Globus pallidus (tissue), 1 donor: ENCODE measurements at places on chromosomes 2 and 18.

DNA sequence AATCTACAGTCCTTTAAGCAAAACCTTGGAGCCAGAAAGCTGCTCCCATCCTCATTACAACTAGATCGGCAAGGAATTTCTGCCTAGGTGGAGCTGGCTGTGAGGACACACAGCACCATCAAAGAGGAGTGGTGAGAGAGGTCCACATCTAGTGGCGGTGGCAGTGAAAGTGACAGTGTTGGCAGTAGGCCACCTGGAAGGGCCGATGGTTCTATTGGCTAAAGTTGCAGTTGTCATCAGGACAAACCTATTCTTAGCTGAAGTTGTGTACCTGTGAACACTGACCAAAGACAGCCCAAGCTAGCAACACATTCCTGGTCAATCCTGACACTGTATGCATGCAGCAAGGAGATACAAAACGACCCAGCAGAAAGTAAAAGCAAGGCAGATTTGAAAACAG lies 218.1 kb upstream of the CHAC2 start:
- DNase-seq: no peak

DNA sequence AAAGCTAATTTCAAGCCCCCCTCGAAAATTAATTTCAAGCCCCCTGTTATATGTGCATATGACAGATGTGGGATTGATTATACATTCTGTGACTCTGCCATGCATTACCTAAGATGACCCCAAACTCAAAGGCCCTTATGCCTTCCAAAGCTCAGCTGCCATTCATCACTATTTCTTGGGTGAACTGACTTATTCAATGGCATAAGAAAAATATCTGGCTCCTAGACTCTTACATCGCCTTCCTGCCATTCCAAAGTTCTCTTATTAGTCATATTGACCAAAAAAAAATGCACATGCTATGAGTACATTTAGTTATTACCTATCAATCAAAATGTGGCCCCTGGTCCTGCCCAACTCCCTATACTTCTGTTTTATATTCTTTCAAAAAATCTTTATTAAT lies 291.8 kb upstream of the CHAC2 start:
- no peak for DNase-seq

GRCh38 chr2:135650721-135651120 lies 90.9 kb upstream of the UBXN4 start:
- DNase-seq: no peak

DNA sequence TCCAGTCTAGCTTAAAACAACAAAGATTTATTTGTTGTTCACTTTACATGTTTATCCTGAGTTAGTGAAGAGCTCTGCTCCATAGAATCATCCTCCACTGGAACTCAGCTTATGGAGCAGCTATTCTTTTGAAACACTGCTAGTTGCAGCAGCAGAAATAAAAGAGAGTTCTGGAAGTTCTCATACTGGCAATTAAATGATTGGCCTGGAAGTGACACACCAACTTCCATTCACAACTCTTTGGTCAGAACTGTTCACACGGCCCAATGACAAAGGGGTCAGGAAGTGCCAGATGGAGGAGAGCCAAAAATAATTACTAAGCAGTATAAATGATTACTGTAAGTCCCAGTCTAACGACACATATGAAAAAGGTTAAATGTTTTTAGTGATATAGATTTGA lies 39.1 kb downstream of the FBXO11 start:
- peak; percentile 59 for DNase-seq

- DNase-seq: no peak
Measured at GRCh38 chr2:61759005-61759404, 94.9 kb downstream of the FAM161A start.

GRCh38 chr2:179511105-179511789 lies 246.6 kb upstream of the SESTD1 start:
- DNase-seq: no peak

DNA sequence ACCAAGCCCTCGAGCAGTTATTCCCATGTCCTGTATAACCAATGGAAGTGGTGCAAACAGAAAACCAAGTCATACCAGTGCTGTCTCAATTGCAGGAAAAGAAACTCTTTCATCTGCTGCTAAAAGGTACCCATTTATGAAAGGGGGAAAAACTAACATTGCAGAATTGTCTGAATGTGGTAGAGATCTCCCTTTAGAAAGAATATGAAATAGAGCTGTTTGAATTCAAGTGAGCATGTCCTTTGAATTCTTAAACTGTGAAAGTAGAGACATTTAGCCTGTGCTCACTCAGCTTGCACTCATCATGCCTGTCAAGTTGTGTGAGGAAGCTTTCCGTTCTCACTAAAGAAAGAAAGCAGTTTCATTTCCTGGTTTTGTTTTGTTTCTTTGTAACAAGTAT lies 87.4 kb downstream of the EML4 start:
- DNase-seq: peak; percentile 5

GRCh38 chr2:147030966-147031720 lies 813.7 kb upstream of the ACVR2A start:
- no peak for DNase-seq

GRCh38 chr18:48678237-48679115 lies 139.6 kb downstream of the CTIF start:
- DNase-seq: no peak

- no peak for DNase-seq
Measured at GRCh38 chr2:158695305-158695704, 99.8 kb upstream of the DAPL1 start.
